ENCODE measurements at places on chromosomes 3 and 15. TPM values are rescaled to one million over a fixed set of nuclear protein-coding genes. Genes with fewer than 3 reads are reported as not detected.

DNA sequence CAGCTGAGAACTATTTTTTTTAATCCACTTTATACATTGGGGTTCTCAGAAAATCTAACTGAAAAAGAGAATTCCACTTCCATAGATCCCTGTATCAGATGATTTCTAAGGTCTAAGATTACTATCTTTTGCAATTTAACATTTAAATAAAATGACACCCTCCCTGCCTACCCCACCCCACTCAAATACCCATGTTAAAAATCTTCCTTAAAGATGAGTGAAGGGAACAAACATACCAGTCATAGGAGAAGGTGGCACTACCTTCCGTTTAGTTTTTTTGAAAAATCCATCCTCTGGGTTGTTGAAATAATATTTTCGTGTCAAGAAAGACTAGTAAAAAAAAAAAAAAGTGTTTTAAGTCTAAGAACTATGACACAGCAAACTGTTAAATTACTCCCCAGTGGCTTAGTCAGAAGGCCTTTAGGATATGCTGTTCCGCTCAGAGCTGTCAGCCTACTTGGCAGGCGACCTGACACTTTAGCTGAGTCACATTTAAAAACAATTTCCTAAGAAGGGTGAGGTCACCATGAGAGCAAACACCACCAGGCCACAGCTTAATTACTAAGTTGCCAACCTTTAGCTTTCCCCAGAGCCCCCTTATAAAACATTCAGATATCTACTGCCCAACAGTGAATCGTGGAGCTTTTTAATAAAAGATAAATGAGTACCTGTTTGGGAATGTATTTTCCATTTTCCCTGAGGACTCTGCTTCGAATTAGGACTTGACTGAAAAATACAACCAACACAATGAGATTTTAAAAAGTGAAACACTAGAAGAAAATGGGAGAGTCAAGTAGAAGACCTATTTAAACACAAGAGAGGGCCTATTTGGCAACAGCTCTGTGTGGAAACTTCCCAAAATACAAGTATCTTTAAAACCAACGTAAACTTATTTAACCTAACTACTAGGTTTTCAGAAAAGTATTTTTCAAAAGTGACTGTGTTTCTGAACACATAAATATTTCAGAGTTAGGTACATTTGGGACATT, 9.6 kb downstream of the EMC3 start:
- DNase-seq: no peak

- DNase-seq: peak; percentile 45
Observed at GRCh38 chr3:43959498-43960447, 269.0 kb downstream of the ABHD5 start.

GRCh38 chr3:187368251-187369088, at the start of gene RTP4:
Gene RTP4 (plus strand): TSS chr3:187368385. CDS start chr3:187368442, 57 bp downstream.
- no peak for DNase-seq

DNA sequence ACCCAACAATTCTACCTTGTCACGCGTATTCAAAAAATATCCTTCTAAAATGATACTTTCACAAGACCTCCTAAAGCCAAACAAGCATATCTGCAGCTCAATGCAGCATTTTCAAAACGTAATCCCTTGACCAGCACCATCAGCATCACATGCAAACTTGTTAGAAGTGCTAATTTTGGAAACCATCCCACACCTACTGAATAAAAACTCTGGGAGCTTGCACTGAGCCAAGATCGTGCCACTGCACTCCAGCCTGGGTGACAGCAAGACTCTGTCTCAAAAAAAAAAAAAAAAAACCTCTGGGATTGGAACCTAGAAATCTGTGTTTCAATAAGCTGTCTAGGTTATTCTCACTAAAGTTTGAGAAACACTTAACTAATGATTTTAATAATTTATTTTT, 223.3 kb upstream of the CCDC54 start:
- DNase-seq: no peak

- no peak for DNase-seq
Observed at GRCh38 chr3:111662012-111662411, 66.9 kb upstream of the ZBED2 start.

GABRR3 gene
- total RNA-seq: not detected

DNA sequence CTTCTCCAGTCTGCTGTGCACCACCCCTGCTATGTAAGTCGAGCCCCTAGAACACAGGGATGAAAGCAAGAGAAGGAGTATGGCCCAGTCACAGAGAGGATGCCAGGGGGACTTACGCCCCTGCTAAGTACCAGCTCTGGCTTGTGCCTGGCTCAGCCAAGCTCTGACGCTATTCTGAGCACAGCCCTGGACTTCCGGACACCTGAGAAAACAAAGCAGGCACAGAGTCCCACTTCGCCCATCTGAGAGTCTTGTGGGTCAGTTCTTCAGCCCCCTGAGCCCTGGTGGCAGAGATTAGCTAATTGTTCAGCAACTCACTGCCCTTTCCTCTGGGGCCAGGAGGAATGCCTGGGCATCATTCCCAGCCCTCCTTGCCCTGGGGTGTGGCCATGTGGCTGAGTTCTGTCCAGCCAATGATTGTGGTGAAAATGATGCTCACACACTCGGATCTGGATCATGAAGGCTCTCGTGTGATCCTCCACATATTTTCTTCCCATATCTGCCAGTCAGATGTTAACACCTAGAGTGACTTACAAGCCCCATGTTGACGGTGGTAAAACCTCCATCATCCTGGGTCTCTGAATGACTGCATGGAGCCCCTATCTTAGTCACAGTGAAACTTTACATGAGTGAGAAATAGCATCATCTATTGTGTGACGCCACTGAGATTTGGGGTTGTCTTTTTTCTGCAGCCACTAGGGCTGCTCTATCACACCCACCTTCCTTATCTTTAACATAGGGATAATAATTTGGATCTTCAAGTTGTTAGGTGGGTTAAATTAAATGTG, 105.7 kb downstream of the TPRA1 start:
- peak; percentile 13 for DNase-seq

DNA sequence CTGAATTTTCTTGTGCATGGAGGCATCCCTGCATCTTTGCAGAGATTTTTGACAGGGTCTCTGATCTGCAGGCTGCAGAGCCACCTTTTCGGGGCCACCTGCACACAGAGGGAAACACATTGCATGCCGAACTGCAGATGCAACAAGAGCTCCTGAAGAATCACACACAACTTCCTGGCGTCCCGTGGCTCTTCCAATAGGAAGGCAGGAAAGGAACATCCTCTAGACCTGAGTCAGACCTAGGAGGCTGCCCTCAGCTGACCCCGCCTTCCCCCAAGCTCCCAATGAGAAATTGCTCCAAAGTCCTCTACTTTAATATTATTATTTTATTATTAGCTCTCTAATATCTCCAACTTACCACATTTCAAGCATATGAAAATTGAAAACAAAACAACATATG, 213.2 kb upstream of the ARRDC4 start:
- no peak for DNase-seq

DNA sequence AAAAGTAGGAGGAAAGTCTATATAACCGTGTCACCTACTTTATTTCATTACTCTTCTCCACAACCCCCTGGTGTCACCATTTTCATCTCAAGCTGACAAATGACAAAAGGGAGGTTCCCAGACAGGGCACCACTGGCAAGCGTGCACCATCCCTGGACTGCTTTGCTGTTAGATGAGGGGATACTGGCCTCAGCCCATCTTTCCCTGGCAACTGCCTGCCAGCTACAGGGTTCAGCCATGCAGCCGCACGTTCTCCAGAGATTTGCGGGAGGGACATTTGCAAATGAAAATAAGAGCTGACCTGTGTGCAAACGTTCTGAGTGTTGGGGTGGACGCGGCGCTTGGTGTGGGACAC, 660 bp downstream of the UROC1 start:
- DNase-seq: no peak

SCN11A gene
- total RNA-seq: 0.11 TPM

CHAC1 gene
- 39.7 TPM for total RNA-seq

CLEC3B gene
- not detected for total RNA-seq

RASGRF1 gene
- 0.14 TPM for total RNA-seq

DNA sequence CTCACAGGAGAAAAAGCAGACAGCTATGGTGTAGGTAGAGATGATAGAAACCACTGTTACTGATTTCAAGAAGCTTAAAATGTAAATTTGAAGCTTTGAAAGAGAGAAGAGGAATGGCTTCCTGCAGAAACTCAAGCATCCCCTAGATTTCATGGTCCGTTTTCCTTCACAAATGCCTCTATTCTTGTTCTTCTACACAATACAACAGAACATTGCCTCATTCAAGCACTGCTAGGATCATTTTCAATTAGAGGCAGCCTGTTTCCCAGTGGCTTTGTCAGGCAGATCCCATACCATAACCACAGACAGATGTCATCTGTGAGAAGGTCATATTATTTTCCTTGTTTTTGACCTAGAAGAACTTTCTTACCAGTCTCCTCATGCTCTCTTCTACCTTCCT, 77.9 kb upstream of the SPRED1 start:
- DNase-seq: no peak

PPM1L gene
- 5.7 TPM for total RNA-seq

DNA sequence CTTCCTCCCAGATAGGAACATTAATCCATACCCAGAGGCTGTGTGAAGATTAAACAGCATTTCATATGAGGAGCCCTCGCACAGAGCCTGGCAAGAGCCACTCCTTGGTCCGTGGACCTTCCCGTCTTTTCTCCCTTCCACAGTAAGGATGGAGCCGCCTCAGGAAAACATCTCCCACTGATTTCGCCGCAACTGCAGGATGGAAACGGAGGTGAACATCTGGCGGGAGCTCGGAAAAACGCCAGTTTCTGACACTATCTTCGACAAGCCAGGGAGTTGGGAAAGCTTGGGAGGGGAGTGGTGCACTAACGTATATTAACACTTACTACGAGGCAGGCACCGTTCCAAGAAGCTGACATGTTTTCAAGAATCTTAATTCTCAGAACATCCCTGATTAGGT, 157.9 kb downstream of the XXYLT1 start:
- no peak for DNase-seq

LDHAL6B gene
- not detected for total RNA-seq

GRCh38 chr3:173395073-173395411, 2.5 kb upstream of the NLGN1 start:
- DNase-seq: no peak

DNA sequence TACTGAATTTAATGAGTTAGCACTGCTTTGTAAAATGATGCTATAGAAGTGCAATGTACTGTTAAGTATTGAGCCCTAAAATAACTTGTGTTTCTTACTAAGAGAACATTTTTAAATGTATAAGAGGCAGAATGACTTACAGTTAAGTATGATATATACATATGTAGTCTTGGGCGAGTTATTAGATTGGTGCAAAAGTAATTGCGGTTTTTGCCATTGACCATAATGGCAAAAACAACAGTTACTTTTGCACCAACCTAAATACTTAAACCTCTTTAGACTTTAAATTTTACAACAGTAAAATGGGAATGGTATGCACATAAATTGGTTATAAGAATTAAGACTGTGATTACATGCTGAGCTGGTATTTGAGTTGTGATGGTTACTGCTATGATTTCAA, 79.8 kb downstream of the CNTN3 start:
- no peak for DNase-seq

- DNase-seq: no peak
Observed at GRCh38 chr3:24220859-24221657, 273.6 kb downstream of the THRB start.

- no peak for DNase-seq
Observed at GRCh38 chr3:24387493-24387892, 107.2 kb downstream of the THRB start.

CFAP100 gene
- total RNA-seq: 1.5 TPM

KCNMB3 gene
- 0.48 TPM for total RNA-seq

DNA sequence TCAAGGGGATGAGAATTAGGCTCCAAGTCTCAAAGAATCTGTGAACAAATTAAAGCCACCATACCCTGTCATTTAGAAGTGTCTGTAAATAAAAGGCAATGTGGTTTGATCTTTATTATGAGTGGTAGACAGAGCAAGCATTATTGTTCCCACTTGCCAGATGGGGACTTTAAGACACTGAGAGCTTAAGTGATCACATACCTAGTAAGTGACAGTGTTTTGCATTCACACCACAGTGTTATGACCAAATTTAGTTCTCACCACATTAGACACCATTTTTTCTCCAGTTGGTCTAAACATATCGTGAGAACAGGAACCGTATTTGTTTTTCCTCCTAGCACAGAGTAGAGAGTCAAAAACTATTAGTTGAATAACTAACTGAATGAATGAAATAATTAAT, 13.2 kb upstream of the ZBED2 start:
- DNase-seq: no peak

GRCh38 chr3:16178628-16178988, 4.1 kb downstream of the GALNT15 start:
- no peak for DNase-seq

- no peak for DNase-seq
Observed at GRCh38 chr3:77648664-77649063, 608.8 kb downstream of the ROBO2 start.

- no peak for DNase-seq
Observed at GRCh38 chr3:187640569-187641059, 29.6 kb downstream of the SST start.

- DNase-seq: peak; percentile 69
Observed at GRCh38 chr3:45182915-45183871, 37.0 kb upstream of the CDCP1 start.

GRCh38 chr3:98986073-98986472, 84.6 kb upstream of the DCBLD2 start:
- DNase-seq: peak; percentile 24

SAMD7 gene
- not detected for total RNA-seq

SH3GL3 gene
- 6.8 TPM for total RNA-seq

PRR20G gene
- total RNA-seq: not detected

GRCh38 chr3:118525077-118525476, 509.6 kb downstream of the IGSF11 start:
- no peak for DNase-seq

PLA2G4E gene
- total RNA-seq: not detected

TNFSF10 gene
- total RNA-seq: not detected

PIGZ gene
- total RNA-seq: 1.2 TPM

DNA sequence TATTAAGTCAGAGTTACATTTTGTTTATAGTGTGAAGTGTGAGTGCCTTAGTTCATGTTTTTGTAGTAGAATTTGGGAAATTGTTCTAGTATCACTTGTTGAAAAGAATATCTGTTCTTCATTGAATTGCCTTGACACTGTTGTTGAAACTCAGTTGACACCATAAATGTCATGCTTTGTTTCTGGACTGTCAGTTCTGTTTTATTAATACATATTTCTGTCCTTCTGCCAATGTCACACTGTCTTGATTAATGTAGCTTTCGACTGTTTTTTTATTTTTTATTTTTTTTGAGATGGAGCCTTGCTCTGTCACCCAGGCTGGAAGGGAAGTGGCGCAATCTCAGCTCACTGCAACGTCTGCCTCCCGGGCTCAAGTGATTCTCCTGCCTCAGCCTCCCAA, 59.1 kb downstream of the CHD2 start:
- DNase-seq: no peak

DNA sequence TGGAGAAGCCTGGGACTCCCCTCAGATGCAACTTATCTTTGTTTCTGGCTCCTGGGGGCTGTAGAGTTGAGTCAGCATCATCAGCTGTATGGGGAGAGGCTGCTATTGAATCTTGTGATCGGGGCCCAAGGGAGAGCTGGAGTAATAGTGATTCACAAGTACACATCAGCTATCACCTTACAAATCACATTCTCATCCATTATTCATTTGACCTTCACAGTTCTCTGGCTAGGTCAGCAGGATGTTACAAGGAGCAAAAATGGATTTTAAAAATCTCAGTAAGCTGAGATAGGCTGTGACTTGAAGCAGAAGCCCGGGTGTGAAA, 175.0 kb downstream of the OPA1 start:
- DNase-seq: no peak

PLSCR2 gene
- 5.1 TPM for total RNA-seq

- peak; percentile 92 for DNase-seq
Observed at GRCh38 chr3:10008588-10009344, 17.5 kb upstream of the FANCD2 start.
